ENCODE measurements at places on chromosomes 12 and 14.

DNA sequence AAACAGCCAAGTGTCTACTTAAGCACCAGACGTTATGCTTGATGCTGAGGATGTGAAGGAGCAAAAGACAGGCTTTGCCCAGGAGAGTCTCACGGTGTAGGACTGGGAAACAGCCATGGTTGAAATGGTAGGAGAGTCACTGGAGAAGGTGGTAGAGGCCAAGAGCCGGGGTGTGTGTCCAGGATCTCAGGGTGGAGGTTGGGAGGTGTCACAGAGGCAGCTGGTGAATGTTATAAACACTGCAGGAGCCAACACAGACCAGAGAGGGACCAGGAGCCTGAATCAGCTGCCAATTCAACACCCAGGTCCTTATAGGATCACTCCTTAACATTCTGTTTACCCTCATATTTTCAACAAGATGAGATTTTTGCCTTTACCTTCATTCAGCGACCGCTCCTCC, 7.5 kb downstream of the NID2 start:
- DNase-seq: no peak

DNA sequence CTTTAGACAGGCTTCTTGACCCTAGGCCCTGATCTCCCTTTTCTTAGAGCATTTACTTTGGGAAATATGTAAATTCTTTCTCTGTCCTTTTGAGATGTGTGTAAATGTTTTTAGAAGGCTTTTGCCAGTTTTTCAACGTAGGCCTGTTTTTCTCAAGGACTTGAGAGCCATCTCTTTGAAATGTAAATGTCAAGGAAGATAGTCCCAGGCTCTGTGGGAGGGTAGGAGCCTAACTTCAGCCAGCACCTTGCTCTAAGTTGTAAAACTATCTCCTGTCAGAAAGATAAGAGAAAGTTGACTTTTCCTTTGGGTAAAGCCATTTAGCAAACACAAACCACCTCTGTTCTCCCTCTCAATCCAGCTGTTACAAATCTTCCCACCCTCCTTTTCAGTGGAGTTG, 219.8 kb downstream of the RPS29 start:
- no peak for DNase-seq

- no peak for DNase-seq
Observed at GRCh38 chr14:79730953-79731352, 480.4 kb downstream of the DIO2 start.

DNA sequence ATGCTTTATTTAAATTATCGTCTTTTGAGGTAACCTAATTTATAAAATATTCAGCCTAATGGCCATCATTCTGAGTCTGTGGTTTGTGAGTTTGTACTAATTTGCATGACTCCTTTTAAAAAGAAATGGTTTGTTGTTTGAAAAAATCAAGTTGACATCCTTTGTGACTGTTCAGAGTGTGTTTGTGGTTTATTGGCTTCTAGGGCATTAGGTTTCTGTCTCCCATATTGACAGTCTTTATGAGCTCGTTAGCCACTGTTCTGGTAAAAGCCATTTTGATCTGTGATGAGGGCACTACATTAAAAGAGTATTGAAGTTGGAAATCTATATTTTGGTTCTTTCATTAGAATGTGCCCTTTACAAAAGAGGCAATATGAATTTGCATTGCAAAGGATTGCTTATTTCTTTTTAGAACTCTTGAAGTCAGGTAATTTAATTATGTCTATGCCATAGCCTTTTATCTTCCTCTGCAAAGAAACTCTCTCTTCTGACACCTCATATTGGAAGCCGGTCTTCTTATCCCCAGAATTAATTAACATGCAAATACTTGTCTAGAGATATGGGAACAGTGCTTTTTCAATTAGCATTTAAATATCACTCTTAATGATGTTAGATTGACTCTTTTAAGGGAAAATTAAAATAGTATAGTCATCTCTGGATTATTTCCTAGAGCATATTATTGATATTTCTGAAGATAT, 95.0 kb downstream of the CRADD start:
- DNase-seq: no peak

- DNase-seq: no peak
Observed at GRCh38 chr14:56810836-56811592, 735 bp upstream of the OTX2 start.

GRCh38 chr12:115979851-115980250, 297.6 kb downstream of the MED13L start:
- no peak for DNase-seq

DNA sequence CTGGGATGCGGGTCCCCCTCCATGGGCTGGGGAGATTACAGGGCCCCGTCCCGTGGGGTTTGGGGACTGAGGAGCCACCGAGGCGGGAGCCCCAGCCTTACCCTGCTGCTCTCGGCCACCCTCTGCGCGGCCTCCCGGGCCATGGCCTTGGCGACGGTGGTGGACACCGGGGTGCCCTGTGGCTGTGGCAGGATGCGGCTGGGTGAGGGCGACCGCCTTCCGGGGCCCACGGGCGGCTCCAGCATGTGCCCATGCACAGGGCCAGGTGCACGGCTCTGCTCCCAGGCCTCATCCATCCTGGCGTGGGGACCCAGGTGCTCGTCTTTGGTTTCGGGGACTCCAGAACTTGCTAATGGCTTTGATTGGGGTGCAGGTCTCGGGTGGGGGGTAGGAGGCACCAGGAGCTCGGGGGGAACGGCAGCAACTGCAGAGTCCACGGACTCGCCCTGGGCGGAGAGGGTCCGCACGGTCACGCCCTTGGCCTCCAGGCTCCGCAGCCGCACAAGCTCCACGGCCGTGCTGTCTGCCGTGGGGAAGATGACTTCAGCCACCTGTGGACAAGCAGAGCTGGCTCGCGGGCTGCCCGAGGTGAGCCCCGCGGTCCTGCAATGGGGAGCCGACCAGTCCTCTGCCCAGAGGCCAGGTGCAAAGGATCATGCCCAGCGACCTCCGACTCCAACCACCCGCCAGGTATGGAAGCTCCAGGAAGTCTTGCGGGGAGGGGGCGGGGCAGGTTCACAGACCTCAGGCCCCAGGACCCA, 99.2 kb downstream of the PIWIL1 start:
- DNase-seq: no peak

- DNase-seq: no peak
Observed at GRCh38 chr12:9756170-9756569, 4.5 kb downstream of the CD69 start.
